CD4-positive, alpha-beta T cell treated with Interleukin-4 for 4 hours (primary cell): ENCODE measurements at places on chromosomes 5 and 9.
A peak's percentile ranks its signal among the peaks of the same experiment; 100 is the strongest.

GRCh38 chr5:9239626-9240025 is 306.2 kb downstream of the SEMA5A start:
- DNase-seq, result no peak

GRCh38 chr9:15889555-15889954 is 336.7 kb downstream of the CCDC171 start:
- DNase-seq, result no peak

DNA sequence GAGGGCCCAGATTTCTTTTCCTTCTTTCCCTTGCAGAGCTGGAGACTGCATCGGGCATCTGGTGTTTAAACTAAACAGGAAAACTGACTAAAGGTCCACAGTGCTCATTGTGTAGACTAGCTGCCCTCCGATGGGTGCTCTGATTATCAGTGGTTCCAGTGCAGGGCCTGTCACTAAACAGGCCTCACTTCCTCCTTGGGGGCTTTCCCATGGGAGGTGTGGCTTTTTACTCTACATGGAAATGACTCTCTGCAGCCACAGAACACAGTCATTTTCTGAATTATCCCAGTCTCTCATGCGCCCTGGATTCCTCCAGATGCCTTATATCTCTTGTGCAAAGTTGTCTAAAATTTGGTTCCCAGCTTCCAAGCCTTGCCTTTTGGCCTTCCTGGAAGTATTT is 199.2 kb downstream of the TRIO start:
- DNase-seq, result no peak

DNA sequence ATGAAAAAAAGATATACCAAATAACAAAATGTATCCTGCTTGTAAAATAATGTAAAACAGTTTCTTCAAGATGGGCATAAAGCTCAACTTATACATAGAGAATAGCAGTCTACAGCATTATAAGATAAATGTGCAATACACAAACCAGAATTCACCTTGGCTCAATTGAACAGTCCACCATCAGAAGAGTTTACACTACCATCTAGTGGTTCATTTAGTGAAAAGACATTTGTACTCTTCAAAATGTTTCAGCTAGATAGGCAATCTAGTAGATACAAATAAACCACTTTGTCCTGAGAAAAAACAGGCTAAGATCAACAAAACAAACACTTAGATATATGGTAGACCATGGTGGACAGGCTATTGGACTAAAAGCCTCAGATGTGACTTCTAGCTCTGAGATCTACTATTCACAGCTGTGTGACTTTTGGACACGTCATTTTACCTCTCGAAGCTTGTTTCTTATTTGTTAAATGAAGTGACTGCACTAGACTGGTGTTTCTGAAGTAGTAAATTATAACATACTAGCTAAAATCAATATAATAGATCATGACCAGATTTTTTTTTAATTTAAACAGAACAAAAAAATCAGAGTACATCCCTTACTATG is 22.1 kb upstream of the TPD52L3 start:
- peak; percentile 9 for DNase-seq

DNA sequence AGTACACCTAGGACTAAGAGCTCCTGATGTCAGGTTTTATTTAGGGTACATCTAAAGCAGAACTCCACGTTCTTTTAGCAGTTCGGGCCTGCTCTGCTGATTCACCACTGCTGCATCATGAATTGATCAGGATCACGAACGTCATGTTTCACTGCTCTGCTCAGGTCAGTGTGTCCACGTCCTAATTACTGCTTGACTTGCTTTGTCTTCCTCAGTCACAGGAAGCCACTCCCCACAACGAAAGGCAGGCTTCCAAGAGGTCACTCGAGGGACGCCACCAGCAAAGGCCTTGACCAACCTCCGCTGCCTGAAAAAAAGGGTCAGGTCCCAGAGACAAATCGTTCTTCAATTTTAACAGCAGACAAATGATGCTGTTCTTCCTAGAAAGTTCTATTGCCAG is 40.3 kb downstream of the CTNND2 start:
- DNase-seq, result no peak

- no peak for DNase-seq
Measured at GRCh38 chr5:77629509-77630113, 8.9 kb downstream of the OTP start.

DNA sequence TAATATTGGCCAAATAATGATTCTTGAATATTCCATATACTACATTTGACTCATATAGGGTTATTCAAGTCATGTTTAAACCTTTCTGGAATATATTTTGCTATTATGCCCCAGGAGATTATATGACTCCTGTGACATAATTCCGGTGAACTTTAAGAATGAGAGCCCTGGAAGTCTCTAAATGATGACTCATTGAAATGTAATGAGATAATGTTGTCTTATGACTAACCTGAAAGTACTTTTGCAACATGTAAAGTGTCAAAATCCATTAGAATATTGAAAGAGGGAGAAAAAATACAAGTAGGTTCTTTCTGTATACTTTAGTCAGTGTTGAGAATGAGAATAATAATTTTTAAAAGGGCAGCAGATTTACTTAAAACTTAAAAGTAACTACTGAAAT is 830.4 kb downstream of the MAT2B start:
- no peak for DNase-seq

DNA sequence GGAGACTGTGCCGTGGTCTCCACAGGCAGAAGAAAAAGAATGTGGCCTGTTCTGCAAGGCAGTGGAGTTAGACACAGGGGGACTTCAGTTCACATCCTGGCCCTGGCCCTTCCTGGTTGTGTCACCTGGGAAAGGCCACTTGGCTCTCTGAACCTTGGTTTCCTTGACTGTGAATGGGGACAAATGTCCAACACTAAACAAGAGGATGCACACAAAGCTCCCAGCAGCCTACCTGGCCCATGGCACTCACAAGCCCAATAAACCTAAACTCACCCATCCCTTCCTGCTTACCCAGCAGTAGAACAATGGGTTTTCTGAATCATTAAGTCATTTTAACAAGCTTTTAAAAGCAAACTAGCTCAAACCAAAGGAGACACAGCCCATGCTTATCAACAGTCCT is 103.9 kb downstream of the FRMD3 start:
- no peak for DNase-seq

DNA sequence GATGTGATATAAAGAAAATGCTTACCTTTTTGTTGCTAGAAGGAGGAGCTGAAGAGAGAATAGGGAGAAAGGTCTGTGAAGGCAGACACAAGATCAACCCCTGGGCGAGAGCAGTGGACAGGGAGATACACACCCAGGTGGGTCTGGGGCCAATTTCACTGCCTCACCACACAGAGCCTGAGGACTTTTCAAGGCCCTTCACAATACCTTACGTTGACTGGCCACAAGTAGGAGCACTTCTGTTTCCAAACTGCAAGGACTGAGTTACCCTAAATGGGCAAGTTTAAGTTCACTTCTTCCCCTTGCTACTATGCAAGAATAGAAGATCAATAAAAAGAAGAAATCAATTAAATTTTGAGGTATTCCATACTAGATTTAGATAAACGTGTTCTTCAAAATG is 174.5 kb upstream of the SLC12A2 start:
- peak; percentile 10 for DNase-seq

DNA sequence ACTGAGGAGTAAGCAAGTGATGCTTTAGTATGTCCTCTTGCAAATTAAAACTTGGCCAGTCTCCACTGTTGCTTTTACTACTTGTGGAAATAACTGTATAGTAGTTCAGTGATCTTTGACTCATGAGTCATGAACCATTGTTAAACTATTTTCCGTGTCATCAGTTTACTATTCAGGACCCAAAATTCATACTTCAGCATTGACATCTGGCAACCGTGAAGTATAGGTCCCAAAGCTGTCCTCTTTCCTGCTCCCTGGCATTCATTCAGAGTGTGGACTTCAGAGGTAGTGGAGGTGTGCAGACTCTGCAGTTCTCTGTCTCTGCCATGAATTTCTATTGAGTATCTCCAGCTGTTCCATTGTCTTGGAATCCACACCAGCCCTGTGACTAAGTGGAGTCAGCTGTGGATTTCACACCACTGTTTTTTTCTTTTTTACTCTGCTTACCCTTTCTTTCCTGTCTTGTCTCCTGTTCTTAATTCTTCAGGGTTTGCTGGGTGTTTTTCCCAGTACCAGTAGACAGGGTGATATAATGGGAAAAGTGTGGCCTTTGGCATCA is 7.5 kb downstream of the TDRD7 start:
- no peak for DNase-seq

- no peak for DNase-seq
Measured at GRCh38 chr5:61966997-61967396, 339.0 kb upstream of the KIF2A start.

DNA sequence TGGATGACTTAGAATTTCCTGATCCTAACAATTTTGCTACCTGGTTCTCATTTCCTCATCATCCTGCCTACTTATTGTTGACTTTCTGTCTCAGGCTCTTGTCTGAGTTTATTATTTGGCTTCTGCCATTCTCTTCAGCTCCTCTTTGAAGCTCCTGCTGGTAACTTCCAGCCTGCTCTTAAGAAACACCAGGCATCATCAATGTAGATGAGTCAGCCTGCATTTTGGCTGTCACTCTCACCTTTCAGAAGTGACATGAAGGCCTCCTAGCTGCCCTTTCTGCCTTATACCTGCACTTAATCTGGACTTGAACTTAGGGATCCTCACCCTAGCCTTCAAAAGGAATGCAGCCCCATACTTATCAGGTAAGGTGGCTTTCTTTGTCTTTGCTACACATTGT is 551.8 kb upstream of the ZNF608 start:
- DNase-seq, result no peak

- no peak for DNase-seq
Measured at GRCh38 chr9:75709698-75710097, 180.8 kb upstream of the PCSK5 start.

DNA sequence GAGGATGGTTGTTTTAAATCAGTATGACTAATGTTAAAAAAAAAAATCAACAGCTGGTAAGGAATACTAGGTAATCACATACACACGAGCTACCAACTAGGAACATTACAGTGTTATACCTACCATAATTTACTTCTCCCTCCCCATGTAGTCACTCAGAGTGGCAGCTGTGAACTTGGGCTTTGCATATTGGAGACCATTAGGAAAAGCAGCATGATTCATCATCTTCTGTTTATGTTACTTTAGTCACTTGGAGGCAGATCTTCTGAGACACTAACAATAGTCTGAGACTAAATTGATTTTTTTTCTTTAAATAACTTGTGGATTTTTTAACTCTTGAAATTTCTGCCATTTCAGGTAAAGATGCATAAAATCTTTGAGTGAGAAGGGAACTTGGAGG is 141.5 kb upstream of the NR4A3 start:
- DNase-seq, result no peak

- no peak for DNase-seq
Measured at GRCh38 chr5:160788102-160788660, 63.8 kb downstream of the ATP10B start.

- no peak for DNase-seq
Measured at GRCh38 chr5:132821791-132822190, 8.7 kb downstream of the SHROOM1 start.

DNA sequence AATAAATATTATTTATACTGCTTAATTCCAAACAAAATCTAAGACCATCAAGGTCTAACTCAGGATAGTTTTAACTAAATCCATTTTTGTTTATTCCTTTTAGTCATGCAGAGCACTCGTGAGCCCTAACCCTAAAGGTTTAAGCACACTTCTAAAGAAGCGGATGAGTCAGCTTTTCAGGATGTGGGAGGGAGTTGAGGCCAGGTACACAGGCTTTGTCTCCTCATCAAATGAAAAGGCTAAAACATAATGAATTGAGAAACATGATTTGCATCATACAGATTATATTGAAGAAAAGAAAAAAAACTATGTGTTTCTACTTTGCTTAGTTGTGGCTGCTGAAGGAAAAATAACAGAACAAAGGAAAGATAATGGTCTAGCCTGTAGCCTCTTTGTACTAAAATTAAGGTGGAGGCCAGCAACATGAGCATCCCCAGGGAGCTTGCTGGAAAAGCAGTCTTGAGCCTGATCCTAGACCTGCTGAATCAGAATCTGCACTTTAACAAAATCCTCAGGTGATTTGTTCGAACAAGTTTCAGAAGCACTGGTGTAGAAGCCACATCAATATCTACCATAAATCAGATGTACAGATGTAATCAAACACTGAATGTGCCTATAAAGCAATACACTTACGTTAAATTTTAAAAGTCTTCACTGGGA is 21.1 kb upstream of the ISCA1 start:
- DNase-seq, result peak; percentile 86

GRCh38 chr9:119282476-119283077 is 86.7 kb downstream of the BRINP1 start:
- no peak for DNase-seq

DNA sequence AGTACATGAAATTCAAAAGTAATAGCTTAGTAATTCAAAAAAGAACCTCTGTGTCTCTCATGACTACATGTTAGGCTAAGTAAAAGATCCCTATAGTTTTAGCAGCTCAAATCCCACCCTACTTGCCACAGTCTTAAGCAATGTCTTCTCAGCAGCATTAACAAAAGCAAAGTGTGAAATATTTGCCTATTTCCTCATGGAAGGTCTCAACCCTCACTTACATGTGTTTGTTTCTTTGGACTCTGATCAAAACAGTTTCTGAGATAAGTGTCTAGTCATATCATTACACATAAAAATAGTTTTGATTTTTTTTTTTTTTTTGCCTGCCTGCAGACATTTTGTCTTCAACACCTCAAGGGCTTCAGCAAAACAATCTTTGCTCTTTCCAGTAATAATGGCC is 310.5 kb downstream of the CETN3 start:
- DNase-seq, result no peak

GRCh38 chr5:74372051-74372450 is 268.5 kb downstream of the ENC1 start:
- no peak for DNase-seq

- DNase-seq, result no peak
Measured at GRCh38 chr5:150520747-150521521, 13.0 kb downstream of the NDST1 start.

DNA sequence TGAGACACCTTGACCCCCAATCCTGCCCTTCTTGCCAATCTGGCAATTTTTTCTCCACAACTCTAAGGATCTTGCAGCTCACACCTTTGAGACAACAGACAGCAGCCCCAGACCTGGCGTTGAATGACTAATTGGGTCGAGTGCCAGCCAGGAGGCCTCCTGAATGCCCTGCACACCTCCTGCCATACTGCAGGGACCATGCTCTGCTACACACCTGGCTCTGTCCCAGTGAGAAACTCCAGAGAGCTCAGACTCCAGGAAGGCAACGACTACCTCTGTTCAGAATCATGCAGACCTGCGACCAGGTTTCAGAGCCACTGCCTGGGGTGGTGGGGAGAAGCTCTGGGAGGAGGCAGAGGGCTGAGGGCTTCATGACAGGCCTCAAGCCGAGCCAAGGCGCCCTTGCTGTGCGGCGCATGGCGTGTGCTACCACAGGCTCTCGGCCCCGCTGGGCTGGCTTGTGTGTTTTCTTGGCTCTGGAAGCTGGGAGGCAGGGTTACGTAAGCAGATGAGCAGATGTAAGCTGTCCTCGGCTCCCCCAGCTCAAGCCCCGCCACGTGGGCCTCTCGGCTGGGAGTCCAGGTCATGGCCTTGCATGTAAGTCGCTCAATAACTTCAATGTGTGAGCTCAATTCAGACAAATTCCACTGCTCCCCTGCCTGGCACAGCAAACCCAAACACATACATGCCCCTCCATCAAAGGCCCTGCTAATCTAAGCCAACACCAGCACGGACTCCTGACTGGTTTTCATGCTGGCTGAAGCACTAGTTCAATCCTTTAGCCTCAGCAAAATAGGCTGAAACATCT is 27.5 kb downstream of the B4GALT1 start:
- no peak for DNase-seq
